ENCODE measurements at places on chromosomes 16 and 17. TPM values are rescaled to one million over a fixed set of nuclear protein-coding genes. Genes with fewer than 3 reads are reported as not detected.
A peak's percentile ranks its signal among the peaks of the same experiment; 100 is the strongest.

OR1D5 gene
- total RNA-seq = not detected

AGRP gene
- not detected for total RNA-seq

DNA sequence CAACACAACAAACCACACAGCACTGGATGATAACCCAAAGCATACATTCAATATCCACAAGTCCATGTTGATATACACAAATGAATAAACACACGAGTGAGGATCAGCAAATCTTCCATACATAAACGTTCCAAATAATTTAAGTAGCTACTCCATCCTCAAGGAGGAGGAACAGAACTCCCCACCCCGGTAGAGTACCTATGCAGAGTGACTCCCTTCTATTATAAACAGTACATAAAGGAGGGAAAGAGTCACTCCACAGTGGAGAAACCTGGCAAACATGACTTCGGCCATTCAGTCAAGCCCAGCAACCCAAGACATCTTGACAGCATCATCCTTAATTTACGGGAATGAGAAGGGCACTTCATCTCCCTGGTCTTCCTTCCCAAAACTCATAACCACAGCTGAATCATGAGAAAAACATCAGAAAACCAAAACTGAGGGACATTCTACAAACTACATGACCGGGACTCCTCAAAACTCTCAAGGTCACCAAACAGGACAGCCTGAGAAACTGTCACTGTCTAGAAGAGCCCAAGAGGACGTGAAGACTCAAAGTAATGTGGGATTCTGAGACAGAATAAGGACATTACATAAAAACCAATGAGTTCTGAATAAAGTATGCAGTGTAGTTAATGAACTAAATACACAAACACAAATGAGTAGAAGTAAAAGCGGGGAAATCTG is 5.6 kb downstream of the USP22 start:
- no peak for DNase-seq
- H3K36me3 ChIP-seq = no peaks in the 10 kb centered on the region
- no peaks in the 10 kb centered on the region for H3K27me3 ChIP-seq
- no peak overlapping the region for H3K27ac ChIP-seq
- H3K4me1 ChIP-seq = peaks cover 27% of the 10 kb centered on the region
- H3K4me3 ChIP-seq = no peak overlapping the region

DNA sequence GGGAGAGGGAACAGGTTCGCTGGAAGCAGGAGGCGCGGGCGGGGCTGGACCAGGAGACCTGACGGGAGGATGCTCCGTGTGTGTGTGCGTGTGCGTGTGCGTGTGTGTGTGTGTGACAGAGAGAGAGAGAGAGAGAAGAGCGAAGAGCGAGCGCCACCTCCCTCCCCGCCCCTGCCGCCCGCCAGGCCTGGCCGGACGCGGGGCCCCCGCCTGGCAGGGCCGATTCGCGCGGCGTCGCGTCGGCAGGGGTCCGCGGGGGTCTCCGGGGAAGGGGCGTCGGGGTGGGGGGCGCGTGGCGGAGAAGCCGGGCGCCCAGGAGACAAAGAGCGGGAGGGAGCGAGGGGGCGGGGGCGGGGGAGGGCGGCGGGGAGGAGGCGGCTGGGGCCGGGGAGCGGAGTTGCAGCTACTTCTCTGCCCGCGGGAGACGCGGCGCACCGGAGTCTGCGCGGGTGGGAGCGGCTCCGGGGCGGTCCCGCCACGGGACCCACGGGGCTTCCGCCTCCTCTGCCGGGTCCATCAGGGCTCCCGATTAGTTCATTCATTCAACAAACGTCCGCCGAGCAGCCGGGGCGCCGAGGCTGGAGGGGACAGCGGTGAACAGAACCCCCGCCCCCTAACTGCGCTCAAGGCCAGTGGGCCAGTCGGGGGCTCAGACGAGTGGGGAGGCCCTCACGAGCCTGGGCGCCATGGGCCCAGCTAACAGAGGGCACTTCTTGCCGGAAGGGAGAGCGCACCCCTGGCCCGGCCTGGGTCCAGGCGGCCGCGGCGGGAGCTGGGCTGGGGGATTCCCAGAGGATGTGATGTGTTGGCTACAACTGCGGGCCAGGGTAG is at the start of gene SAMD14:
SAMD14 (minus strand) TSS at position 433 of the 831 bp plus-strand sequence. CDS start 5,201 bp downstream, outside the sequence.
- H3K27ac ChIP-seq = no peak within 1 kb of the TSS
- DNase-seq = no peak
- H3K36me3 ChIP-seq = no peaks in the 10 kb centered on the region
- H3K4me3 ChIP-seq = peak within 1 kb of the TSS; percentile 21
- no peaks in the 10 kb centered on the region for H3K4me1 ChIP-seq

RAB11FIP4 gene
- 6.6 TPM for total RNA-seq

DNA sequence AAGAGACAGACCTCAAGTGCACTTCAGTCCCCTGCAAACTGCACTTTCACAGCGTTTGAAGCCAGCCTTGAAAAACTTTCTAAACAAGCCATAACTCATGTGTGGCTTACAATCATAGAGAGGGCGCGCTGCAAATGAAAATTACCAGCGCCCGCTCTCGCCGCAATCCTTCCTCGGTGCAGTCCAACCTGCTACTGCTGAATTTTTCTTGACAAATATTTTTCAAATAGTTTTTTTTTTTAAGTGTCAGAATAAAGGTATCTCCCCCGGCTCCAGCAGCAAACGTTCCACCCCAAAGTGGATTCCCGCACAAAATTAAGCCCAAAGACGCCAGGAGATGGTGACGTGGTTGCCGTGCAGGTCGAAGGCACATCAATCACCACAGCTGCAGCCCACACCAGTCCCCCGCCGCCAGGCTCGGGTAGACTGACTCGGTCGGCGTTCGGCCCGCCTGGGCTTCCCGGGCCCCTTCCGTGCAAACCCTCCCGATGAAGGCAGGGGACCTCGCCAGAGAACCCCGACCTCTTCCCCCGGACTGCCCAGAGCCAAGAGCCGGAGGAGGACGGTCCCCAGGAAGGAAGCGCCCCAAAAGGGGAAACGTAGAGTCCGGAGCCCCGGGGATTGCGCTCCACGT is 630 bp downstream of the GRB2 start:
- peak overlapping the region; percentile 94 for H3K4me3 ChIP-seq
- peak; percentile 70 for DNase-seq
- H3K27ac ChIP-seq = peak overlapping the region; percentile 66
- no peaks in the 10 kb centered on the region for H3K27me3 ChIP-seq
- no peaks in the 10 kb centered on the region for H3K4me1 ChIP-seq

GRCh38 chr17:42180922-42181850 is at the start of gene KCNH4:
TSS of gene KCNH4 (minus strand) at chr17:42181142. CDS start at chr17:42180945, 197 bp downstream.
- H3K27ac ChIP-seq = no peak within 1 kb of the TSS
- peak within 1 kb of the TSS; percentile 38 for H3K4me3 ChIP-seq
- DNase-seq = peak; percentile 77
- no peaks in the 10 kb centered on the region for H3K36me3 ChIP-seq
- no peaks in the 10 kb centered on the region for H3K27me3 ChIP-seq

GRB7 gene
- total RNA-seq = 2.5 TPM

- H3K4me1 ChIP-seq = peaks cover 80% of the 10 kb centered on the region
- peak; percentile 75 for DNase-seq
- H3K36me3 ChIP-seq = peaks cover 37% of the 10 kb centered on the region
- H3K27me3 ChIP-seq = no peaks in the 10 kb centered on the region
- peak overlapping the region; percentile 72 for H3K27ac ChIP-seq
- H3K4me3 ChIP-seq = no peak overlapping the region
Measured at GRCh38 chr17:40450175-40450574, 6.9 kb downstream of the IGFBP4 start.

GRCh38 chr17:51516924-51517323 is 256.6 kb downstream of the UTP18 start:
- H3K4me3 ChIP-seq = no peak overlapping the region
- DNase-seq = no peak
- no peaks in the 10 kb centered on the region for H3K36me3 ChIP-seq
- no peaks in the 10 kb centered on the region for H3K27me3 ChIP-seq
- no peaks in the 10 kb centered on the region for H3K4me1 ChIP-seq
- H3K27ac ChIP-seq = no peak overlapping the region

- no peak for DNase-seq
- H3K4me3 ChIP-seq = no peak overlapping the region
- H3K27me3 ChIP-seq = no peaks in the 10 kb centered on the region
- no peaks in the 10 kb centered on the region for H3K4me1 ChIP-seq
- no peaks in the 10 kb centered on the region for H3K36me3 ChIP-seq
Measured at GRCh38 chr17:46811978-46812583, 6.4 kb downstream of the WNT3 start.

- no peak for DNase-seq
- H3K27ac ChIP-seq = no peak overlapping the region
- H3K36me3 ChIP-seq = no peaks in the 10 kb centered on the region
- no peak overlapping the region for H3K4me3 ChIP-seq
- H3K4me1 ChIP-seq = no peaks in the 10 kb centered on the region
- H3K27me3 ChIP-seq = no peaks in the 10 kb centered on the region
Measured at GRCh38 chr16:59048876-59049275, 314.8 kb upstream of the GOT2 start.

HBQ1 gene
- total RNA-seq = not detected

GRCh38 chr16:89525146-89525913 is 17.1 kb downstream of the SPG7 start:
- H3K36me3 ChIP-seq = peaks cover 57% of the 10 kb centered on the region
- no peak overlapping the region for H3K27ac ChIP-seq
- H3K27me3 ChIP-seq = no peaks in the 10 kb centered on the region
- no peak overlapping the region for H3K4me3 ChIP-seq

GDPD3 gene
- total RNA-seq = 0.19 TPM

DNA sequence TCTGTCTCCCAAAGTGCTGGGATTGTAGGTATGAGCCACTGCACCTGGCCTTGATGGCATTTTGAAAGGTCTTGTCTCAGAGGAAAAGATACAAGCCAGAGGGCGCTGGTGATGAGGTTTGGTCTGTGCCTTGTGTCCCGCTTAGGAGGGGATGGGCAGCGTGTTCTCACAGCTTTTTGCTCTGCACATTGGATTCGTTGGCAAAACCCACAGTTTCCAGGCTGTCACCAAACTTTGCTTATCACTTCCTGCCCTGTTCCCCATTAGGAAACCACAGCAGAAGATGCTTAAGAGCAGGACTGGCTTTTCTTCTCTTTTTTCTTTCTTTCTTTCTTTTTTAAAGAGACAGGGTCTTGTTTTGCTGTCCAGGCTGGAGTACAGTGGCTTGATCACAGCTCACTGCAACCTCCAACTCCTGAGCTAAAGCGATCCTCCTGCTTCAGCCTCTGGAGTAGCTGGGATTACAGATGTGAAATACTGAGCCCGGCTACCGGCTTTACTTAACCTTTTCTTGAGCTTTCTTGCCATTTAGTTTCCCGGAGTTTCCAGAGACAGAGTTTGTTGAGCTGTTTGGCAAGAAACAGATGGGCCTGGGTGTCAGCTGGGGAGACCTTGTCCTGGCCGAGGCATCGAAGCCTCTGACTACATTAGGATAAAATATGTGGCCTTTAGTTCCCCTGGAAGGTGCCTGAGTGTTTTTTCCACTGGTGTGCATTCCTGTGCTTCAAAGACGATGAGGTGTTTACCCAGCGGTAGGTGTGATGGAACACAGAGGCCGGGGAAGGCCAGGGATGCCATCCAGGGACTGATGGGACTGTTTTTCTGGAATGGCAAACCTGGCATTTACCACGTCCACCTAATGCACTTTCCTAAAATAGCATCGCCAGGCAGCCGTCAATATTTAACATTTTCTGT is 112.9 kb downstream of the ABCC1 start:
- H3K27me3 ChIP-seq = no peaks in the 10 kb centered on the region
- H3K4me3 ChIP-seq = no peak overlapping the region
- no peak for DNase-seq

DNA sequence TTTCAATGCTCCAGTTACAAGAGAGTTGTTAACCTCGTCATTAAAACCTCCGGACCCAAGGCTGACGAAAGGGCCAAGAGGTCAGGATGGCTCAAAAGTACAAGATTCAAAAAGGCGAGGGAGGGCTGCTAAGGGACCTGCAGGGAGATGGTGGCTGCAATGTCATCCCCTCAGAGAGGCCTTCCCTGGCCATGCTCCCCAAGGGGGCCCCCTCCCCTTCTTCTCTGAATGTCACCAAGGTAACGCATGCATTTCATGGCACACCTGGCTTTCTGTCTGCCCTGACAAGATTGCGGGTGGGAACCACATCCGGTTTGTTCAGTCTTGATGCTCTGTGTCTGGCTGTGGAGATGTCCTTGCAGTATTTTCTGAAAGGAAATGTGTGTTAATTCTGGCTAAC is 89.9 kb downstream of the C16orf78 start:
- no peak for DNase-seq
- H3K4me1 ChIP-seq = no peaks in the 10 kb centered on the region
- no peak overlapping the region for H3K27ac ChIP-seq
- no peak overlapping the region for H3K4me3 ChIP-seq
- H3K27me3 ChIP-seq = no peaks in the 10 kb centered on the region
- H3K36me3 ChIP-seq = no peaks in the 10 kb centered on the region

- DNase-seq = no peak
- no peaks in the 10 kb centered on the region for H3K27me3 ChIP-seq
- H3K4me1 ChIP-seq = peaks cover 18% of the 10 kb centered on the region
- H3K27ac ChIP-seq = no peak overlapping the region
- H3K4me3 ChIP-seq = no peak overlapping the region
Measured at GRCh38 chr17:4318596-4318995, 47.9 kb downstream of the UBE2G1 start.

SLC38A10 gene
- 72.2 TPM for total RNA-seq

GRCh38 chr17:74568106-74568873 is 981 bp upstream of the CD300H start:
- H3K27ac ChIP-seq = no peak overlapping the region
- DNase-seq = no peak
- no peaks in the 10 kb centered on the region for H3K4me1 ChIP-seq
- H3K4me3 ChIP-seq = no peak overlapping the region
- no peaks in the 10 kb centered on the region for H3K27me3 ChIP-seq

All from right lobe of liver (tissue), 6 donors.